ENCODE measurements at places on chromosomes 5 and 9.

DNA sequence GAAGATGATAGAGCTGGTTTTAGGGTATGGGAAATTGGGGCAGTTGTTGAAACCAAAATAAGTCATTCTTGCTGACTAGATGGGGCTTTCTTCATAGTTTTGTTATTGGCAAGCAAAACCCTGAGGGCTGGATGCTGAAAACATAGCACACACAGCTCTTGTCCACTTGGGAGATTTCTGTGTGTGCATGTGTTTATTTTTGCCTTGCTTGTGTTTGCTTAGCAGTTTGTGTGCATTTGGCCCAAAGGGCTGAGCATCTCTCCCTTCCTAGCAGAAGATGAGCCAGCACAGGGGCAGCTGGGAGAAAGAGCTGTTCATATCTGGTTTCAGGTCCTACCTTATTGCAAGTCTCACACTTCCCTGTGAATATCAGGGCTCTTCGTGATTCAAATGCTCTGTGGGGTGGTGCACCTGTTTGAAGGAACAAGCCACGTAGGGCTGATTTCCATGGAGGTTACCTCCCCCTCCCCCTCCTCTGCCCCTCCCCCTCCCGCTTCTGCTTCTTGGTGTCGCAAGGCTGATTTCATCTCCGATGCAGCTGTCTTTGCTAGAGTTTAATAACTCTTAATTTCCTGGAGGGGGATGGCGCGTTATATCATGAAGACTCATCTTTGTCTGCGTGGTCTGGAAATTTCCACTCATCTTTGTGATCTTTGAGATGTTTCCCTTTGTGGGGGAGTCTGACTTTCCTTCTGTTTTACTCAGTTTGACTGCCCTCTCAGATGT, 296.5 kb downstream of the ARHGAP26 start:
- DNase-seq, result no peak

- DNase-seq, result no peak
These were observed 51.9 kb upstream of the IQGAP2 start for GRCh38 chr5:76351176-76351575.

- no peak for DNase-seq
These were observed 26.2 kb downstream of the GPR21 start for GRCh38 chr9:123059472-123060220.

DNA sequence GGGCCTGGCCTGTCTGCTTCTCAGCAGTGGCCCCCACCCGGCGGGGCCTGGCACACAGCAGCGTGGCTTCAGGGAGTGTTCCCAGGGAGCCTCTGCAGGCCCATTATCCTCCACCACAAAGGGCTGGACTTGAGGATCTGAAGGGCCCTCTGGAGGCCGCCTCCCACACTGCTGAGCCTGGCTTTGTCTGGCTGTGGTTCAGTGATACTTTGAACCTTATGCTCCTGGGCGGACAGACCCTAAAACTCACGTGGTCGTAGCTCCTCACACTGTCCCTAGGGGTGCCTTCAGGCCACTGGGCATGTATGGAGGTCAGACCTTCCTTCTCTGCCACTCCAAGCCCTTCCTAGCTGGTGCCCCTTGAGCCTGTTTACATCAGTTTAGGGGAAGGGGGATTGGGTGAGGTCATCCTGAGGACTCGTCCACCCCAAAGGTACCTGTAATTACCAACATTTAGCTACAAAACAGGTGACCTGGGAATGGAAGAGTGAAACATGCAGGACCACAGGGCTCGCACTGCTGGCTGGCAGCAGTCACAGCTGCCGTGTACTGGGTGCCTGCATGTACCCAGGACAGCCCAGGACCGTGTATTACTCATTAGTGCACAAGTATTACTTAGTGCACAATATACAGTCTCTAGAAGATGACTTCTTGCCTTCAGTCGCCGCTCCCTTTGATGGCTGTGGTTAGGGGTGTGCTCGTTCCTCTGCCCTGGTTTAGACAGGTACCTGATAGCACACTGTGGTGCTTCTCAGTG, 8.5 kb downstream of the GRHPR start:
- DNase-seq, result no peak

DNA sequence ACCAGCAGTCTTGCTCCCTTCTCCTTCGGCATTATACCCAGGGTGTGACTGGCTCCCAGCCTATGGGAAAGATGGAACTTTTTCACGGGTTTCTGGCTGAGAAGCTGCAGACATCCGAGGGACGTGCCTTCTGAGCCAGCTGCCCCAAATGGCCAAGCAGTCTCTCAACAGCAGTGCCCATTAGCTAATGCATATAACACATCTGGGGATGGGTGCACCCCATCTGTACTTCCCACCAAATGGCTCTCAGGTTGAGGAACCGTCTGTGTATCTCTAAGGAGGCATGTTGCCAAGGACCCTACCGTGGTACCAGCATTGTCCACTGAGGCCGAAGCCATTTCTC, 25.0 kb downstream of the C5orf15 start:
- DNase-seq, result no peak

GRCh38 chr5:124261848-124262247, 484.6 kb downstream of the ZNF608 start:
- no peak for DNase-seq

GRCh38 chr5:10595672-10596309, 31.9 kb downstream of the ANKRD33B start:
- DNase-seq, result no peak

GRCh38 chr9:114884787-114885452, 45.5 kb downstream of the TNFSF8 start:
- DNase-seq, result no peak

GRCh38 chr5:61178702-61179101, 16.4 kb upstream of the SMIM15 start:
- DNase-seq, result no peak

- no peak for DNase-seq
These were observed 275.5 kb upstream of the TMEM161B start for GRCh38 chr5:88544136-88544645.
